ENCODE measurements at places on chromosomes 5 and 9. TPM values are rescaled to one million over a fixed set of nuclear protein-coding genes. Genes with fewer than 3 reads are reported as not detected.

- no peaks in the 10 kb centered on the region for H3K27me3 ChIP-seq
- no peak overlapping the region for H3K4me3 ChIP-seq
- no peaks in the 10 kb centered on the region for H3K36me3 ChIP-seq
- H3K4me1 ChIP-seq = no peaks in the 10 kb centered on the region
- H3K27ac ChIP-seq = no peak overlapping the region
Measured at GRCh38 chr5:64883912-64884311, 115.2 kb downstream of the CWC27 start.

- peaks cover 6% of the 10 kb centered on the region for H3K27me3 ChIP-seq
- no peak overlapping the region for H3K4me3 ChIP-seq
- DNase-seq = no peak
- no peaks in the 10 kb centered on the region for H3K36me3 ChIP-seq
- no peak overlapping the region for H3K27ac ChIP-seq
- no peaks in the 10 kb centered on the region for H3K4me1 ChIP-seq
Measured at GRCh38 chr5:137666901-137667300, 69.0 kb downstream of the KLHL3 start.

DNA sequence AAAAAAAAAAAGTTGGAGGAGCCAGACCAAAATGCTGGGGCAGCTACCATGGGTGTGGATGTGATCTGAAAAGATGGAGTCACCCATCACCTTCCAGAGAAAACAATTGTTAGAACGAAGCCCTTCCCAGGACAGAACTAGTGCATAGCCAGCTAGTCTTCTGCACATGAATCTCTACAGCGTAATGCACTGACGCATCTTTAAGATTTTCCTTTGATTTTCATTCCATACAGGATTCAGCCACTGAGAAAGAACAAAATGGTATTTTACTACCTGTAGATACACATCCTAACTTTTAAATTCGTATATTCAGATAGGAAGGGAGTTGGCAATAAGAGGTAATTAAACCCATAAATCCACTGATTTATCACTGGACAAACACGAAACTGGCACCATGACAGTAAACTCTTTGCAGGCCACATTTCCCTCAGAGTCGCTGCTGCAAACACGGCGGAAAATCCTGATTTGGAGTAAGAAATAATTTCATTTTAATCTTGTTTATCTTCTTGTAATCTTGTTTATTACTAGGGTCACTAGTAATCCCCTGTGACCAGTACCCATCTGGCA, 206.6 kb downstream of the SPOCK1 start:
- no peaks in the 10 kb centered on the region for H3K4me1 ChIP-seq
- peaks cover 23% of the 10 kb centered on the region for H3K27me3 ChIP-seq
- no peak overlapping the region for H3K27ac ChIP-seq
- H3K36me3 ChIP-seq = no peaks in the 10 kb centered on the region

EGR1 gene
- total RNA-seq = 64.8 TPM

DNA sequence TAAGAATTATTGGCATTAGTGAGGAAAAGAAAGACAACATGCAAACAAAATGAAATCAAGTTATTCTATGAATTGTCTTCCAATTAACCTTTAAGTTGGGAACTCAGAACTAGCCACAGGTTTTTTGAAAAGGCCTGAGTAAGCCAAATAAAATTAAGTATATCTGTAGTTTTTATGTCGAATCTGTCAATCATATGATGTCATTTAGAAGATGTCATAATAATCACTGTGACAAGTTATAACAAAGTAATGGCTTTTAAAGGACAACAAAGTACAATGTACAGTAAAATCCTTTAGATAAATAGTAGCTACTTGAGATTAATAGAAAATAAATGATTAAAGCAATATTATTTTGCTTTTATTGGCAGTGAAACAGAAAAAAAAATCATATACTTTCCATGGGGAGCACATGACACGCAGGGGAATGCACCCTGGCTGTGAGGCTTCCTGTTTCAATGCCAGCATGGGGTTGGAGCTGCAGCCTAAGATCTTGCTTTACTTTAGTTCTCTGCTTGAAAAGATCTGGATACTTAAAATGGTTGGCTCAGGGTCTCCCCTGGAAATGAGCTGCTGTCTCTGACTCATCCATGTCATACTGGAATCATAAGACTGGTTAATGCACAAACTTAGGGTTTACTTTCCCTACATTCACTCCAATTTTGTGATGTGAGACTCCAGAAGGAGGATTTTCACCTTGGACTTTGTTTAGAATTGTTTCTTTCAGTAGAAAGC, 284.3 kb downstream of the TAF11L14 start:
- H3K36me3 ChIP-seq = no peaks in the 10 kb centered on the region
- peak overlapping the region; percentile 76 for H3K27ac ChIP-seq
- H3K4me3 ChIP-seq = no peak overlapping the region
- no peaks in the 10 kb centered on the region for H3K27me3 ChIP-seq
- H3K4me1 ChIP-seq = peaks cover 14% of the 10 kb centered on the region

NAIF1 gene
- 9.3 TPM for total RNA-seq

- H3K4me1 ChIP-seq = no peaks in the 10 kb centered on the region
- DNase-seq = no peak
- no peaks in the 10 kb centered on the region for H3K27me3 ChIP-seq
- H3K27ac ChIP-seq = no peak overlapping the region
- H3K36me3 ChIP-seq = no peaks in the 10 kb centered on the region
Measured at GRCh38 chr5:79547429-79547822, 33.5 kb upstream of the HOMER1 start.

ITGA1 gene
- 7.8 TPM for total RNA-seq

GRCh38 chr9:96183751-96184150, 118.2 kb downstream of the HSD17B3 start:
- no peak for DNase-seq
- no peak overlapping the region for H3K4me3 ChIP-seq
- no peaks in the 10 kb centered on the region for H3K27me3 ChIP-seq

DNA sequence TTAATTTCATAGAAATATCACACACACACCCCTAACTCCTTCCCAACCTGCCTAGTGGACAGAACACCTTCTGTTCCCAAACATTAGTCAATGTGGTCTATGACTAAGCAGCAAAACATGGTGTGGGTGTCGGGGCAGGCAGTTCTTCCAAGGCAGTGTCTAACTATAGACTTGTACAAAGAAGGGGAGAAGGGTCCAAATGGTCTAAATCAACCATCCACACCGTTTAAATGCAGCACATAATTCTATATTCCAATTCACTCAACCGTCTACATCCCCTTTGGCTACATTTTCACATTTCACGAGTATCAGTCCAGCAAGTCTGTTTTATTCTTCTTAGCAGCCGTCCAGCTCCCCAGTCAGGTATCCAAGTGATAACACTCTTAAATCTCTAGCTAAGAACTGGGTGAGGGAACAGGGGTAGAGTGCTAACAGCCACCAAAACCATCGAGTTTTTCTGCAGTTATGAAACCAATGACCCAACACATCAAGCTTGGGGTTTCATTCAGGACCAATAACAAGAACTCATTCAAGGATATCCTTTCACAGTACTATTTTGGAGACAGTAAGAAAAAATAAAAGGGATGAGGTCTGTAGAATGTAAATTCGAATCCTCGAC, 3.3 kb downstream of the ZNF608 start:
- H3K4me3 ChIP-seq = no peak overlapping the region
- no peaks in the 10 kb centered on the region for H3K36me3 ChIP-seq
- H3K27me3 ChIP-seq = peaks cover 3% of the 10 kb centered on the region
- H3K27ac ChIP-seq = no peak overlapping the region

DNA sequence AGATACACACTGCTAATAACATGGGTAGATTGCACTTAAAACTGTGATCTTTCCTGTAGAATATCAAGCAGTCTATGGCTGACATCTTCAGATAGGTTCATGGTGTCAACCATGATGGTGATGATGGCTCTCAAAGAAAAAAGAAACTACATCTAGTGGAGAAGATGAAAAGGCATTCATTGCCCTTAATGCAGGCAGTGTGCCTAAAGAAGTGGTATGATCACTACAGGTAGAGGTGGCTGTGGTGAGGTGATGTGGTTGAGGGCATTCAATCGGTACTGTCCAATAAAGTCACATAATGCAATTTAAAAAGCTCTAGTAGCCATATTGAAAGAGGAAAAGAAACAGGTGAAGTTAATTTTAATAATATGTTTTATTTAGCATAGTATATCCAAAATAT, 3.1 kb upstream of the IFNB1 start:
- no peaks in the 10 kb centered on the region for H3K36me3 ChIP-seq
- H3K27ac ChIP-seq = no peak overlapping the region
- no peak overlapping the region for H3K4me3 ChIP-seq
- no peak for DNase-seq
- H3K4me1 ChIP-seq = no peaks in the 10 kb centered on the region

DNA sequence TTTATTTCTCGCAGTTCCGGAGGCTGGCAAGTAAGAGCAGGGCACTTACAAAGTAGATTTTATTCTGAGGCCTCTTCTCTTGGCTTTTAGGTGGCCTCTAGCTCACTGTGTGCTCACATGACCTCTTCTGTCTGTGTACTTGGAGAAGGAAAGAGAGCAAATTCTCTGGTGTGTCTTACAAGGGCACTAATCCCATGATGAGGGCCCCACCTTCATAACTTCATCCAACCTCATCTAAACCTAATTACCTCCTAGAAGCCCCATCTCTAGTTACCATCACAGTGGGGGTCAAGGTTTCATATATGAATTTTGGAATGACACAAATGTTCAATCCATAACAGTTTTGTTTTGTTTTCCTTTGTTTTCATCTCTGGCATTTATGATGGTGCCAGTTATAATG, 376.1 kb downstream of the ADGRV1 start:
- H3K36me3 ChIP-seq = no peaks in the 10 kb centered on the region
- DNase-seq = no peak
- no peak overlapping the region for H3K27ac ChIP-seq

Data from A673 (cell line).